ENCODE measurements at places on chromosomes 5 and 9.

DNA sequence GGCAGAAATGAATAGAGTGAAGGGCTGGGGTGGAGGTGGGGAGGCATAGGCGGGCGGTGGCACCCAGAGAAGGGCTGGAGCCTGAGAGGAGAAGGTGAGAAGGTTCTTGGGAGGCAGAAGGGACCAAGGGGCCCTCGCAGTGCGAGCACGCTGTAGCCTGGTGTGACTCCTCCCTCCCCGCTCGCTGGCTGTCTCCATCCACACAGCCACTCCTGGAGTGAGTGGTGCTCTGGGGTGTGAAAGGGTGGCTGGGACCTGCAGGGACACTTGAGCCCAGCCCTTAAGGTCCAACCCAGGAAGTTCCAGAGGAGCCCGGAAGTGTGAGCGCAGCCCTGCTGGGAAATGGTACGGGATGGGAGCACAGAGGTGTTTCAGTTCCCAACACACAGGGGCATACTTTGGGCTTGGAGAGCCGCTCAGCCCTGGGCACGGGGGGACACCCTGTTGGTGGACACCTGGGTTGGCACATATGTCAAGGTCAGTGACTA is 9.3 kb upstream of the SCGB3A1 start:
- DNase-seq = no peak

GRCh38 chr9:95938724-95939123 is 63.2 kb downstream of the ERCC6L2 start:
- DNase-seq = no peak

DNA sequence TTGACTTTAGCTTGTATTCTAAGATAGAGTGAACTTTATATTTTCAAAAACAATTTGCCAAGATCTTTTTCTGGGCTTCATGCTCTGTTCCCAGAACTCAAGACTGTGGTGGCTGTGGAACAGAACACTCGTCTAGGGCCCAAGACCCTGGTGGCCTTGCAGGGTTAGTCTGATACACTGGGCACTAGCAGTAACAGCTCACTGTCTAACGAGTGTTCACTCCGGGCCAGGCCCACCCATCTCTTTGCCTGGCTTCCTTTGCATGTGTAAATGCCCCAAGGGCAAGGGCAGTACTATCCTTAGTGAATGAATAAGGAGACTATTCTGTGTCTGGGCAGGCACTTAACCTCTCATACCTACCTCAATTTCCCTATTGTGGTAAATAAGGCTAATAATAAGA is 47.4 kb downstream of the PHF2 start:
- DNase-seq = no peak

DNA sequence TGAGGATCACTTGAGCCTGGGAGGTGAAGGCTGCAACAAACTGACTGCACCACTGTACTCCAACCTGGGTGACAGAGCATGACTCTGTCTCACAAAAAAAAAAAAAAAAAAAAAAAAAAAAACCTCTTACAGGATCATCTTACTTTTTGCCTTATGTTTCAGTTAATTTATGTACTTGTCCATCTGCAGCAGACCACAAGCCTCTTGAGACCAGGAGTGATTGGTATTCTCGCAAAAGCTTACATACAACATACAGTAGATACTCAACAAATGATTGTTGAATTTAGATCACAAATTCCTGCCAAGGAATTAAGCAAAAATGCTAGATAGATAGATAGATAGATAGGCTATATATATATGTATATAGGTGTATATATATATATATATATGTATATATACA is 12.4 kb downstream of the CEMIP2 start:
- DNase-seq = no peak

DNA sequence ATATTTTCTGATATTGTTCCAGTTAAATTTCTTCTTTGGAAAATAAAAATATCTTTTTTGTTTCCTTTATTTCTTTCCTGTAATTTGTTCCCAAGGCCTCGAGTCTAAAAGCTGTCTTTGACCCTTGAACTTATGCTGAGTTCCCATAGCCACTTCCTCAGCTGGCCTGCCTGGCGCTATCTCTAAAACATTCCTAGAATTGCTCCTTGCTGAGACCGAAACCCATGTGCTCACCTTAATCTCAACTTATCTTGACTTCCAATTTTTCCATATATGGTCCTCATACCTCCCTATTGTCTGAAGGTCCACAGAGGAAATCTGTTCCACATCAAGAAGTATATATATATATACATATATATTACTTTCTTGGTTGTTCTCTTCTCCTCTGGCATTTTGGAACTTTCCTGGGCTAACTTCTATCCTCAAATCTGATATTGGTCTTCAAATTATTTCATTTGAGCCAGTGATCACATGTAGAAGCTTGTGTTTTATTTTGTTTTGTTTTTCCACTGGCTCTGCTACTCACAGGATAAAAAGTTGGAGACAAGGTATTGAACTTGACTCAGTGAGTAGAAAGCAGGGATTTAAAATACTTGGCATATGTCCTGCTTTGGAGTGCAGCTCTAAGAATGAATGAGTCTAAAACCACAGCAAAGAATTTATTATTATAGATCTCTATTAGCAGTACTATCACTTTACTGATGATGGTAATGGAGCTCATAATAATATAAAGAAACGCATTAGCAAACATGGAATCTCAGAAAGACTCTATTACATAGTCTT is 45.2 kb downstream of the ENC1 start:
- no peak for DNase-seq

GRCh38 chr5:2263763-2264162 is 381.0 kb upstream of the IRX4 start:
- no peak for DNase-seq

DNA sequence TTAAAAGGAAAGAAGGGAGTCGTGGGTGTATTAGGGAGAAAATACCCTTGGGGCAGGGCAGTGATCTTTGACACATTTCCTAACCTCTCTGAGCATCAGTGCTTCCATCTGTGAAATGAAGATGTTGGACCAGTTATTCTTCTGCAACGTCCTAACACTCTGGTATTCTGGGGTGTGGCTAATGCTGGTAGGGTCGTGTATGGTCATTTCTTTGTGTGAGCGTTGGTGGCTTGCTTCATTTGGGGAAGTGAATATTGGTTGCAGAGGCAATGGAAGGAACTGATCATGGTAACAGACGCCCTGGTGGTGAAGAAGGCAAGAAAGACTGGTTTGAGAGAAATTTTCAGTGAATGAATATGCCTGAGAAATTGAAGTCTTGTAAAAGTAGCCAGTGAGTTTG is 67.9 kb upstream of the TTC23L start:
- no peak for DNase-seq

DNA sequence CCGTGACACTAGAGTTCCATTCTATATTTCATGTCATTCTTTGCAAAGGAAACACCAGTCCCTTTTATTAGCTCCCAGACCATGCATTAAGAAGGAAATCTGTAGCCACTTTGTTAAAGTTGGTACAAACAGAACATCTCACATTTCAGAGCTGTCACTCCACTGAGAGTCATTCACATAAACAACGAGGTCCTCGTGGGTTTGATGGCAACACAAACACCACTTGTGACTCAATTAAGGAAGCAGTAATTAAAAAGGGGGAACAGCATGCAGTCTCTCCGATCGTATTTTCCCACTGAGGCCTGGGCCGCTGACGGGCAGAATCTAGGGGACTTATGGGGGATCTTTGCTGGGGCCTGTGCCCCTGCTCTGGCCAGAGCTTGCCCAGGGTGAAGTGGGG is 94.2 kb upstream of the ZNF618 start:
- DNase-seq = no peak

DNA sequence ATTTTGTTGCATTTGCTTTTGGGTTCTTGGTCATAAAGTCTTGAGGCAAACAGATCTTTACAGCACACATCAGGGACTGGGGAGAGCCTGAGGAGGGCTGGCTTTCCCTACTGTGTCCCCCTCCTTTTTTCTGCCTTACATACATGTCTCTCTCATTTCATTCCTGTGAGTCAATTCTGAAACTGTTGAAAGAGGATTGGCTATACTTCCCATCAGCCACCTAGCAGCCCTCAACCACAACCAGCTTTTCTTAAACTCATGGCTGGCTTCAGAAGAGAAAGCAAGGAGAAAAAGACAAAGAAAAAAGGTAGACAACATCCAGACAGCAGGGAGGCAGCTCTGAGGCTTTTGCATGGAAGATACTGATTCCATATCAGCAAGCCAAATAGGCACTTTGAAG is 374.8 kb upstream of the KIF2A start:
- DNase-seq = no peak

DNA sequence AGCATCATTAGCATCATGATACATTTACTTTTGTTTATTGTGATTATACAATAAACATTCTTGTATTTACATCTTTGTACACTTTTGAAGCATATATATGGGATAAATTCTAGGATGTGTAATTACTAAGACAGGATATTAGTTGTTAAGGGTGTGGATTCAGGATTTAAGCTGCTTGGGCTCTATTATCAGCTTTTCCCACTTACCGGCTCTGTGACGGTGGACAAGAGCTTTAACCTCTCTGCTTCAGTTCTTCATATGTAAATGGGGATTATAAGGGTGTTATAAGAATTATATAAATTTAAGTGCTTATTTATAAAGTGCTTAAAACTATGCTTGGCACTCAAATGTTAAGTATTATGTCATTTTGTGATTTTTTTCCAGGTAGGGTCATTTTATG is 131.1 kb downstream of the FER start:
- no peak for DNase-seq

DNA sequence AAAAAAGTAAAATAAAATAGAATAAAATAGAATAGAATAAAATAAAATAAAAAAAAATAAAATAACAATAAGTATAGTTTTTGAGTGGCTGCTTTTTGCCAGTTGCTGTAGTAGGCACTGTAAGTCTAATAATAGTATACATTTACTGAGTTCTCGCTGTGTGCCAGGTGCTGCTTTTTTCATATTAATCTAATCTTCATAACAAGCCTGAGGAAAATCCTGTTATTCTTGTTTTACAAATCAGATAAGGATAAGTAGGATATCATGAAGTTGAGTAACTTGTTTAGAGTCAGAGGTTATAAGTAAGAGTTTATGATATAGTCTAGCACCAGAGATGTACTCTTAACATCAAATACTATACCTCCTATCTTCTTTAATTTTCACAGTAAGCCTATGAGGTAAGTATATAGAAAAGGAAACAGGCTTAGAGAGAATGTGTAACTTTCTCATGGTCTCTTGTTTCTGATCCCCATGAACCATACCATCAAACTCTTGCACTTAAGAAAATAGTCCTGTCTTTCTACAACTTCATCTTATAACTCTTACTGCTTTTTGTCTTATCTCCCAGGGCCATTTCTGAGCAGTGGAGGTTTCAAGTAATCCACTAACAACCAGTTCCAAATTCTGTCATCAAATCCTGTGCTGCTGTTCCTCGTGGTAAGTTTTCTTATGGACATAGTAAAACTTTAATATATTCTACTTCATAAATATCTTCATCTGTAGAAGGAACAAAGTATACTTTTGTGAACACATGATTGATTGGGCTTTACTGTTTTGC is 18.7 kb downstream of the RMI1 start:
- no peak for DNase-seq

DNA sequence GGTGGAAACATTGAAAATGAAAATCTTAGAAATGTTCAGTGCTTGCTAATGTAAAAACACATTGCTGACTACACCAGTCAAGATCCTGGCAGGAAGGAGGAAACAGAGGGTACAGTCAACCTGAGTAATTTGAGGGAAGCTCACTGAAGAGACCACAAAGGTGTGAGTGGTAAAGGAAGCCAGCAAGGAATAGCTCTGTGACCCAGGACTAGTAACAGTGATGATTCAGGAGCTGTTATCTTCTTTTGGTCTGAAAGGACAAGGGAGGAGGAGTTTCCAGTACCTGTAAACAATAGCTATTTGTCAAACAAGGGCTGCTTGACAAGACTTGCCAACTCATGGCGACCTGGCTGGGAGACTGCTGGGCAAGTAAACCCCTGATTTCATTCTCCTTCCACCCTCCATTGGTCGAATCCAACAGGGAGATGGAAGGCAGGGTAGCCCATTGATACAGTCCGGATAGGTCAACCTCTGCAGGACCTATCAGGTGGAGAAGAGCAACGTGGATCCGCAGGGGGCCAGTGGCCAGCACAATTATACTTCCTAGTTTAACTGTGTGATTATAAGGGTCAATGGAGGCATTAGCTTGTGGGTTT is 68.1 kb downstream of the MAMDC2 start:
- DNase-seq = no peak

- DNase-seq = no peak
These were observed 67.6 kb upstream of the TBCA start for GRCh38 chr5:77843570-77844372.

- DNase-seq = no peak
These were observed 49.7 kb downstream of the PTBP3 start for GRCh38 chr9:112283582-112284253.

- DNase-seq = no peak
These were observed 611.7 kb upstream of the FTMT start for GRCh38 chr5:121239951-121240350.

DNA sequence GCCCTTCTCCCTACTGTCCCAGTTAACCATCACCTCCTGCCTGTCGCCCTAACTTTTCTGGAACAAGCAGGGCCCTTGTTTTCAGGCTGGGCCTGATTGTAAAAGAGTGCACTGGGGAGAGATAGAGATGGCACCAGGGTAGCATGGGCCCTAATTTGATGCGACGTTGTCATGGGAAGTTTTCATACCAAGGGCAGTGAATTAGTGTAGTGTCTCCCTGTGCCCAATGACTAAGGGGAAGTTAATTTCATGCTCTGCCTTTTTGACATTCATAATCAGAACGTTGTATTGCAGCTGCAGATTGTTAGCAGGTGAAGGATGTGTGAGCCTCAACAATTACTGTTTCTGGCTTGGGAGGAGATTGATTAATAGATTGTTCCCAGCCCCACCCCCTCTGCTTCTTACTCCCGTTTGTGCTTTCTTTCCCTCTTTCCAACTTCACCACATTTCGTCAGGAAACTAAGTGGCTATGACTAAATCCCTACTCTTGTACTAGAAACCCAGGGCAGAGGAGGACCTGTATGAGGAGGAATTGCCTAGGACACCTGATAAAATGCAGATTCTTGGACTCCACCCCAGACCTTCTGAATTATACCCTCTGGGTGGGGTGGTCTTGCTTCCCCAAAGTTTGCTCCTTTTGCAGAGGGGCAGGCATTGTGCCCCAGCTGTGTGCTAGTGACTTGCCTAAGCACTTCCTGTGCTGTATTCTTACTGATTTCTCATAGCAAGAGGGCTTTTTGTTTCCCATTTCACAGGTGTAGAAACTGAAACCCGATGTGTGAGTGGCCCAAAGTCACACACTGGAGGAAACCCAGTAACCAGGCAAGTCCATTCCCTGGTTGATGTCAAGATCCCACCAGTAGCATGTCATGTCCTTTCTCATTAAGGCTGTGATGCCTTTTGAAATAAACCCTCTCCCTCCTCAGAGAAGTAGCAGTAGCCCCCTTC is 56.3 kb downstream of the DAB2IP start:
- DNase-seq = no peak

DNA sequence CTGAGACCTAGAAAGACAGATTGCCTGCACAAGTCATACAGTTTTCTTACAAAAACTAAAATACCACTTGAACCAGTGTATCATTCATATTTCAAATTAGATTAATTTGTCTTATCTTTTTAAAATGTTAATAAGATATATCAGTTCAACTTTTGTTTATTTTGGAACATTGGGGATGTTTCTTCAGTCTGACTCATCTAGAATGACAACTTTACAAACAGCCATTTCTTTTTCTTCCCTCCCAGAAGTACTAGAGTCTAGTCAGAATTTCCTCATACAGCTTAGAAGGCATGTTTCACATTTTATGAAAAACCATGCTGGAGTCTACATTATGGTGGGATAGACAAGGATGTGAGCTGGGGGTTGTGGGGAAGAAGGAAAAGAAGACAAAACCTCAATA is 262.5 kb downstream of the NFIB start:
- no peak for DNase-seq

GRCh38 chr5:157541447-157542118 is 34.0 kb downstream of the ADAM19 start:
- no peak for DNase-seq

Measured in stimulated activated CD8-positive, alpha-beta memory T cell treated with anti-CD3 and anti-CD28 coated beads, Interleukin-4, amount 100 ng/mL, for 4 hours (primary cell).